Activated naive CD4-positive, alpha-beta T cell treated with anti-CD3 and anti-CD28 coated beads, Interleukin-2, amount 10 ng/mL, durations not matched to agents 7 days and 5 days (primary cell): ENCODE measurements at places on chromosomes 7 and 10.

DNA sequence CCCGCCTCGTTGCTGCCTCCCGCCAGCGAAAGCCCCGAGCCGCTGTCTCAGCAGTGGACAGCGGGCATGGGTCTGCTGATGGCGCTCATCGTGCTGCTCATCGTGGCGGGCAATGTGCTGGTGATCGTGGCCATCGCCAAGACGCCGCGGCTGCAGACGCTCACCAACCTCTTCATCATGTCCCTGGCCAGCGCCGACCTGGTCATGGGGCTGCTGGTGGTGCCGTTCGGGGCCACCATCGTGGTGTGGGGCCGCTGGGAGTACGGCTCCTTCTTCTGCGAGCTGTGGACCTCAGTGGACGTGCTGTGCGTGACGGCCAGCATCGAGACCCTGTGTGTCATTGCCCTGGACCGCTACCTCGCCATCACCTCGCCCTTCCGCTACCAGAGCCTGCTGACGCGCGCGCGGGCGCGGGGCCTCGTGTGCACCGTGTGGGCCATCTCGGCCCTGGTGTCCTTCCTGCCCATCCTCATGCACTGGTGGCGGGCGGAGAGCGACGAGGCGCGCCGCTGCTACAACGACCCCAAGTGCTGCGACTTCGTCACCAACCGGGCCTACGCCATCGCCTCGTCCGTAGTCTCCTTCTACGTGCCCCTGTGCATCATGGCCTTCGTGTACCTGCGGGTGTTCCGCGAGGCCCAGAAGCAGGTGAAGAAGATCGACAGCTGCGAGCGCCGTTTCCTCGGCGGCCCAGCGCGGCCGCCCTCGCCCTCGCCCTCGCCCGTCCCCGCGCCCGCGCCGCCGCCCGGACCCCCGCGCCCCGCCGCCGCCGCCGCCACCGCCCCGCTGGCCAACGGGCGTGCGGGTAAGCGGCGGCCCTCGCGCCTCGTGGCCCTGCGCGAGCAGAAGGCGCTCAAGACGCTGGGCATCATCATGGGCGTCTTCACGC, 825 bp downstream of the ADRB1 start:
- DNase-seq, result no peak

GRCh38 chr7:28155964-28156363, 24.6 kb downstream of the JAZF1 start:
- no peak for DNase-seq

- DNase-seq, result no peak
Observed at GRCh38 chr7:43631559-43631958, 48.7 kb downstream of the STK17A start.

GRCh38 chr7:23234569-23235296, 11.8 kb upstream of the GPNMB start:
- no peak for DNase-seq

GRCh38 chr10:47087667-47088066, 176.4 kb downstream of the PTPN20 start:
- DNase-seq, result no peak
